ENCODE measurements at places on chromosomes 16 and 17.

GRCh38 chr17:19316761-19317358, 45.7 kb downstream of the B9D1 start:
- DNase-seq = no peak

- no peak for DNase-seq
Measured at GRCh38 chr17:41530062-41531048, 2.2 kb upstream of the KRT19 start.

GRCh38 chr17:27975146-27976011, 67.1 kb upstream of the NLK start:
- DNase-seq = no peak

- DNase-seq = no peak
Measured at GRCh38 chr16:26542198-26542597, 524.5 kb upstream of the C16orf82 start.

DNA sequence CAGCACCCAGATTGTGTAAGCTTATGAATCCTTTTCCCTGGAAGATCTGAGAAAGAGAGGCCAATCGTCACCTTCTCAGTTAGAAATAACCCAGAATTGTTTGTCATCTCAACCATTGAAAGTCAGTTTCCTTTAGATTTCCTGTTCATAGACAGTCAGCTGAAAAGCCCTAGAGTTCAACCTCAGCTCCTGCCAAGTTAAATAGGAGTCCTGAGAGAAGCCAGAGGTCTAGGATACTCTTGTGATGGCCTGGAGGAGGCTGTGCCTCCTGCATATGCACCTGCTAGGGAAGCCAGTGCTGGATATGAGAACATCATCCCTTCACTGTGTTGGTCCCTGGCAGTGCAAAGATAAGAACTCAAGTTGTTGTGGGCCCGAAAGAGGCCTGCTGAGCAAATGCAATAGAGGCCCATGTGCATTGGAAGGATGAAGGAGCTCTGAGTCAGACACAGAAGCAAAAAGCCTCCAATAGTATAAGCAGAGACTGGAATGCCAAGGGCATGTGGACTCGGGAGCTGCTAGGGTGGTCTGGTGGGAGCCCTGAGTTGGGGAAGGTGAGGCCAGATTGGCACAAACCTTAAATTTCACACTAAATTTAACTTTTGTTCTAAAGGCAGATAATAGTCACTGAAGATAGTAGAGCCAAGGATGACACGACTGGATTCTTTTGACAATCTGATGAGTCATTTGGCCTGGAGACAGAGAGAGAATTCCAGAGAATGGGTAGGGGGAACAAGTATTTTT, 520.9 kb upstream of the CDH5 start:
- no peak for DNase-seq

DNA sequence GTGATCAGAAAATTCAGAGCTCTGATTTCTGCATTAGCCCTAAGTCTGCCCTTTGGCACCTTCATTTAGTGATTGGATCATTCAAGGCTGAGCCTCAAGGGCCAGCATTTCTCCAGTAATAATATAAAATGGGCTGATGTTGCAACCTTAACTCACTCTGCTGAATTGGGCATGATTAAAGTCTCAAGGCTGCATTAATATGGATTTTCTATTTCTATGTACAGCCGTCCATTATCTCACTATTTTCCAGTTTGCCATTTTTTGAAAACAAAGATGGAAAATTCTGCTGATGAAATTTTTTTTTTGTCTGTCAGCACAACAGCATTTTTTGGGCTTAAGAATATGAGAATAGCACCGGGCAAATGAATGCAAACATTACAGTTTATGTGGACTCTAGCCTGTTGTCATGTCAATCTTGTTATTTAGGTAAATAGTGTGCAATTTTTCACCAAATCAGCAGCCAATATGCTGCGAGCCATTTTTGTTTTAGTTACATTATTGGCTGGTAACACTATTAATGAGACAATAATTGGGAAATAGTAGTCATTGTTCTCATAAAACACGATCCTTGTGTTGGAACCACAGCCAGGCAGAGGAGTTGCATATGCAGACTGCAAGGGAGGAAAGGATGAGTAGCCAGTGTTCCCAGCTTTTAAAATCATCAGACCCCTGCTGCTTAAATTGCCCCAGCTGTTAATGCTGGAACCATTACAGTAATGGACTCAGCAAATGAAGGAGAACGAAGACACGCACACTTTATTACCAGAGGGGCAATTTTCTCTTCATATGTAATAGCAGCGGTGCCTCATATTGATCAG, 10.5 kb downstream of the FTO start:
- DNase-seq = peak; percentile 39

DNA sequence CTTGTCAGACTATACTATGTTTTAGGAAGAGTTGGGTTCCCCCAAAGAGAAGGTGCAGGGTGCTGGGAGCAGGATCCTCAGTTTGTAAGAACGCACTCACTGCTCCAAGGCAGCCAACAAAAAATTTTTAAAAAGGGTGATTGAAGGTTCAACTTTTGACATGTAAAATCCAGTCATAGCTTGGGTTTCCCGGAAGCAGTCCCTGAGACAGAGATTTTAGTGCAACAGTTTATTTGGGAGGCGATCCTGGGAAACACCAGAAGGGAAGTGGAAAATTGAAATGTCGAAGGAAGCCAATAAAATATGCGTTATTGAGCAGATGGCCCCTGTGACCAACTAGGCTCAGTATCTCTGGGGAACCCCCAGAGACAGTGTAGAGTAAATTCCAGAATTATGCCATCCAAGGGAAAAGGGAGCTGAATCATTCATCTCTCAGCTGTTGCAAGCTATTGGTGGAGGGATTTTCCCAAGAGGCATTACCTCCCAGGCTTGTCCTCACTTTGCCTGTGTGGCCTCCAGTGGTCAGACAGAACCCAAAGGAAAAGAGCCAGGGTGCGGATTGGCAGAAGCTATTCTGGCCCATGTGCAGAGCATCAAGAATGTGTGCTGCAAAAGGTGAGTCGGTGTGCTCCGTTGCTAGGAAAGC, 72.9 kb downstream of the HS3ST3B1 start:
- no peak for DNase-seq

DNA sequence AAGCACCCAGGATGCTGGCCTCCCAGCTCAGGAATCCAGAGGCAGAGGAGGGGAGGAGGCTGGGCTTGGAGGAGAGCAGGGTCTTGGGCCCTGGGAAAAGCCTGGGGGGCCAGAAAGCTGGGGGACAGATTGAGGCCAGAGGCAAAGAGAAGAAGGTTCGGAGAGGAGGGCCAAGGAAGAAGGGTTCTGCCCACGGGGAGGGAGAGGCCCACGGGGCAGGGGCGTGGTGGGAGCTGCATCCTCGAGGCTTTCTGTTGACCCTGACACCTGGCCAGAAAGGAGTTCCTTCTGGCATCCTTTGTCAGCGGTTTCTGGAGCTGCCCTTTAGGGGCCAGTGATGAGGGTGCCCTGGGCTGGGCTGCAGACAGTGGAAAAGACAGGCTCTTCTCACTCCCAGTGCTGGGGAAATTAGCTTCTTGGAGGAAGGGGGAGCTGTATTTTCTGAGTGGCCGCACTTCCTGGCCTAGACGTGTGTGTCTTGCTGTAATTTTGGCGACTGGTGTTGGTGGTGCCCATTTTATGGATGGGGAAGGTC, 308.7 kb downstream of the SEC14L1 start:
- DNase-seq = no peak

- no peak for DNase-seq
Measured at GRCh38 chr17:66306446-66306845, 4.0 kb downstream of the PRKCA start.

GRCh38 chr17:1186214-1186820, 6.5 kb upstream of the ABR start:
- DNase-seq = no peak

DNA sequence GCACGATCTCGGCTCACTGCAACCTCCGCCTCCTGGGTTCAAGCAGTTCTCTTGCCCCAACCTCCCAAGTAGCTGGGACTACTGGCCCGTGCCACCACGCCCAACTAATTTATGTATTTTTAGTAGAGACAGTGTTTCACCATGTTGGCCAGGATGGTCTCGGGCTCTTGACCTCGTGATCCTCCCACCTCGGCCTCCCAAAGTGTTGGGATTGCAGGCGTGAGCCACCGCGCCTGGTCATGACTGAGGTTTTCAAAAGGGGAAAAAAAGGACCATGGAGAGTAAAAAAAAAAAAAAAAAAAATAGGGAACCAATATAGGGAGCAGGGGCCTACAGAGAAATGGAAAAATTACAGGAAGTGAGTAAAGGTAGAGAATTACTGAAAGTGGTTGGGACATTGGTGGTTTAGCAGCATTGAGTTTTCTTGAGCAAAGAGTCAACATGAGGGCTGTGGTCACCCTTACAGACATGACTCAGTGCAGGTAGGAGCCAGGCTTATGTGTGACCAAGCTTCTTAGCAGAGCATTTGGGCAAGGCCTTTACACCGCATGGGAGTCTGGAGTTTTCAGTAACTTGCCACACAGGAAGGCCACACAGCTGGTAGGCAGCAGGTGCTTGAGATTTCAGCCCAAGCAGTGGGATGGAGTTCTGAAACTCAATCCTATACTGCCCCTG, 447.3 kb downstream of the HS3ST3B1 start:
- DNase-seq = no peak

GRCh38 chr17:28328325-28328724, 6.9 kb downstream of the IFT20 start:
- DNase-seq = peak; percentile 11

GRCh38 chr17:20059728-20060188, 50.6 kb downstream of the SPECC1 start:
- DNase-seq = no peak

DNA sequence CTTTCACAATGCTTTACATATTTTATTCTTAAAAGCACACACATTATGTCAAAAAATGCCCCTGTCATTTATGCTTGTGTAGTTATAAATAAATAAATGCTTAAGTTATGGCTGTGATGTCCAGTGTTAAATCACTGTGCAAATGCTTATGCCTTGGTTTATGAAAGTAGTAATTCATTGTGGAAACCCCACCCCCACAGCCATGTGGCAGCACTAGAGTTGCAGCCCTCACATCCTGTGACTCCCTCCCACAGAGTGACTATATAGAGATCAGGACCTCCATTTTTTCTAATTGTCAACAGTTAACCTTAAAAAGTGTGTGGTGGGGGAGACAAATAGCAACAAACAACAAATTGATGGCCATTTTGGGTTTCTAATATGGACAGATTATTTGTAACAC, 2.4 kb downstream of the SKAP1 start:
- no peak for DNase-seq

- DNase-seq = no peak
Measured at GRCh38 chr16:11621539-11621919, 34.8 kb upstream of the LITAF start.

- DNase-seq = no peak
Measured at GRCh38 chr16:73172973-73173709, 125.2 kb upstream of the ZFHX3 start.

- DNase-seq = peak; percentile 90
Measured at GRCh38 chr17:28901866-28902818, 737 bp downstream of the DHRS13 start.

- no peak for DNase-seq
Measured at GRCh38 chr17:410543-411401, 58.2 kb upstream of the RPH3AL start.

DNA sequence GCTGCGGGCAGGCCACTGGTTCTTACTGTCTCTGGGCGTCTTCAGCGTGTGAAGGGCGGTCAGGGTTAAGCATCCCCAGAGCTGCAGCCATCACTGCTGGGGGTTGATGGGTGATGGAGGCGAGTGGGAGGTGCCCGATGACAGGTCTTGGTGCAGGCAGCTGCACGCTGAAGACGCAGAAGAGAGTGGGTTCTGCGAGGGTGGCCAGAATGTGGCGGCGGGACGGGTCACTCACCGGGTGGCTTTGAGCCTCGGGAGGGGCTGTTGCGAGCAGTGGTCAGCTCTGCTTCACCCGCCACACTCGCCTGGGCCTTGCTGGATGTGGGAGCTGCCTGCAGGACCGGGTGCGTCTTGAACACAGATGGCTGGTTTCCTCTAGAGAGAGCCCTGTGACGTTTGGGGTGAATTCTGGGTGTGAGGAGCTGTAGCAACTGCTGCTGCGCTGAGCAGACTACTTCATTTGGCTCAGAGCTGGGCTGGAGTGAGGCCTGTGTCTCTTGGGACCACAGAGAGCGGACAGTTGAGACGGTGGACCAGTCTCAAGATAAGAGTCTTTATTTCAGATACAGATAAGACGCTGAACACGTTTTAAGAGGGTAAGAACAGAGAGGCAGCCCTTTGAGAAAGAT, 44.6 kb upstream of the ZNF750 start:
- no peak for DNase-seq

DNA sequence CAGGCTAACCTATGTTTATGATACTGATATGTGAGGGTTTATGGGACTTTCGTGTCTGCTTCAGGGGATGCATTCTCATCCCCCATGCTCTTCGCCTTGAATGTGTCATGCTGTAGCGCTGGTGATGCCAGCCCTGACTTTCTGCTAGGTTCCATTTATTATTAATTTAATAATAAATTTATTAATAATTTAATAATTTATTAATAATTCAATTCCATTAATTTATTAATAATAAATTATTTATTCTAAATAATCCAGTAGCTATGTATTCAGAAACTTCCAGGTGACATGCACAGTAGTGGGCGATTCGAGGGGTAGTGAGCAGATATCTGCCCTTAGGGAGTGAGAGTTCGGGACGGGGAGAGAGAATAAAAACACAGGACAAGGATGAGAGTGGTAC, 49.8 kb downstream of the SHISA6 start:
- DNase-seq = no peak

DNA sequence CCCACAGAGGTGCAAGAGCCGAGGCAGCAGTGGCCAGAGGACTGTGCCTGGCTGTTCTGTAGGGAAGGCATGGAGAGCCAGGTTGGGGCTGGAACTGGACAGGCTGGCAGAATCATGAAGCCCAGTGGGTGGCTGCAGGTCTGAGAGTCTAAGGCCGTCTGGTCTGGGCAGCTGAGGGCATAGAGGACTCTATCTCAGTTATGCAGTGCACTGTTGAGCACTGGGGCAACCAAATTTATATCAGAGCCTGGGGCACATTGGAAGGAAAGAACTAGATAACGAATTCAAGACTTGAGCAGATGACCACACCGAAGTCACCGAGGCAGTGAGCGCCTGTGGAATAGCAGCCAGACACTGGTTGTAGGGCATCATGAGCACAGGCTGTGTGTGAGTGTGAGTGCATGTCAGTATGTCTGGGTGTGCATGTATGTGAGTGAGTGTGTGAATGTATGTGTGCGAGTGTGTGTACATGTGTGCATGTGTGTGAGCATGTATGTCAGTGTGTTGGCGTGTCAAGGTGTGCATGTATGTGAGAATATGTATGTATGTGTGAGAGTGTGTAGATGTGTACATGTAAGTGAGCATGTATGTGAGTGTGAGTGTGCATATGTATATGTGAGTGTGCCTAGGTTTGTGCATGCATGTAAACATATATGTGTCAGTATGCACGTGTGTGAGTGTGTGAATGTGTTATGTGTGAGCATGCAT, 37.0 kb downstream of the RGS9 start:
- DNase-seq = no peak

- DNase-seq = peak; percentile 88
Measured at GRCh38 chr17:37512442-37513068, 22.9 kb downstream of the DUSP14 start.

GRCh38 chr16:10613785-10614485, 33.5 kb upstream of the EMP2 start:
- DNase-seq = no peak

GRCh38 chr16:77297996-77298395, 98.8 kb downstream of the SYCE1L start:
- DNase-seq = no peak

- DNase-seq = no peak
Measured at GRCh38 chr16:20830372-20830771, 24.0 kb downstream of the REXO5 start.

Data from D341Med (cell line).